Activated T-cell treated with anti-CD3 and anti-CD28 coated beads for 4 hours (primary cell): ENCODE measurements at places on chromosomes 16 and 17.

GRCh38 chr17:80835816-80836657, 155.6 kb upstream of the CHMP6 start:
- no peak for DNase-seq

DNA sequence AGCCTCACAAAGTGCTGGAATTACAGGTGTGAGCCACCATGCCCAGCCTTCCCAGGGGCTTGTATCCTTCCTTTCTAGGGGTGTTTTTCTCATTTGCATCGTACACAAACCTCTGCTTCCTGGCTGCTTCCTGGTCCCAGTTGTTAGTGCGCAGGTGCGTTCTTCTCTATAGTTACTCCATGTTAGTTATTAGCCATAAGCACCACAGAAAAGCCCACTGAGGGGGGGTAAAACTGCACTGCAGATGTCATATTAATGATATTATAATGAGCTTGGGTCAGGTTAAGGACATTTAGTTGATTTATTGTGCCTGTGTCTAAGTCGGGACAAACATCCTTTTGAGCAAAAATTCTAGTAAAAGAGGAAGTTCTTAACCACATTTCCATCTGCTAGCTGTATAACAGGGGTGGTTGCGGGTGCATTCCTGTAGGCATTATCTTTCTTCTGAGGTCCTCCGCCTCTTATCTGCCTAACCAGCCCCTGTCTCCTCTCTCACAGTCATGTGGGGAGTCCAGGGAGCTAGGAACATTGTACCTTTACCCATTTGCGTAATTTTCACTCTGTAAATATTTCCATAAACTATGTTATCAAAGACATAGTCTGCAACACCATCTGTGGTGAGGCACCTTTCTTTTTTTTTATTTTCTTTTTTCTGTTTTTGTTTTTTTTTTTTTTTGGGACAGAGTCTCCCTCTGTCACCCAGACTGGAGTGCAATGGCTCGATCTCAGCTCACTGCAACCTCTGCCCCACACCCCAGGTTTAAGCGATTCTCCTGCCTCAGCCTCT, 23.6 kb upstream of the ATF7IP2 start:
- DNase-seq, result no peak

DNA sequence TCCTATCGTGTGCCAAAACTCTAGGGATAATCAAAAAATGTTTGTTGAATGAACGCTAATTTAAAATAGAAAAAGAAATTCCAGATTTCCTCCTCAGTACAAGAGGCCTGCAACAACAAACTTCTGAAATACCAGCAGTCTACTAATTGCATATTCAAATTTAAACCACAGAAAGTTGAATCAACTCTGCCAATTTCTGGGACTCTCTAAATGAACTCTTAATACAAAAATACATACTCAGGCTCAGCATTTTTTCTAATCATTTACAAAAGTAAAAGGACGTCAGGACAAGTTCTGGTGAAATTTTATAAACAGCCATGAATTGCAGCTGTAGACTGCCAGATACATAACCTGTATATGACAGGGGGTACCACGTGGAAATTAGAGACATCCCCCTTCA, 49.0 kb downstream of the KANSL1 start:
- DNase-seq, result no peak

- DNase-seq, result no peak
Observed at GRCh38 chr17:8326511-8327302, 12.9 kb upstream of the ODF4 start.

- DNase-seq, result no peak
Observed at GRCh38 chr17:11493936-11494335, 104.3 kb upstream of the DNAH9 start.

GRCh38 chr16:3876695-3877094, 3.8 kb downstream of the CREBBP start:
- DNase-seq, result no peak

- no peak for DNase-seq
Observed at GRCh38 chr16:69483611-69484010, 59.2 kb downstream of the CYB5B start.

GRCh38 chr16:50741781-50742575, at the start of gene CYLD:
CYLD (plus strand) TSS chr16:50742086; CDS start chr16:50749699, 7,613 bp downstream.
- peak; percentile 97 for DNase-seq

- DNase-seq, result no peak
Observed at GRCh38 chr17:3755335-3756030, 31.8 kb downstream of the HASPIN start.

- DNase-seq, result no peak
Observed at GRCh38 chr17:70774339-70775117, 605.2 kb downstream of the KCNJ2 start.

DNA sequence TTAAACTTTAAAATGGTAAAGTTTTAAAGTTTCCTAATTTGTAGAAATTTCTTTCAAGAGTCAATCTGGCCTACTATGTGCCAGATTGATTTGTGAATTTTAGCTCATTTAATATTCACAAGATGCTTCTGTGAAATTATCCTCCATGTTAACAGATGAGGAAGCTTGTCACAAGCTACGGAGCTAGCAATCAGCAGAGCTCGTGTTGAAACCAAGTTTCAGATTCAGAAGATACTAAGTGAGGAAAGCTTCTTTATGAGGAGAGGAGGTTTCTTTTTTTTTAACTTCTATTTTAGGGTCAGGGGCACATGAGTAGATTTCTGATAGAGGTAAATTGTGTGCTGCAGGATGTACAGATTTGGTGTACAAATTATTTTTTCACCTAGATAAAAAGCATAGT, 135.9 kb downstream of the HS3ST4 start:
- DNase-seq, result no peak

GRCh38 chr16:16016388-16016964, 67.1 kb downstream of the ABCC1 start:
- no peak for DNase-seq

- DNase-seq, result no peak
Observed at GRCh38 chr17:7196651-7197401, 17.7 kb upstream of the ASGR1 start.

GRCh38 chr16:10669791-10670190, 24.9 kb downstream of the TEKT5 start:
- DNase-seq, result no peak

- no peak for DNase-seq
Observed at GRCh38 chr16:85473323-85473722, 139.8 kb upstream of the GSE1 start.

GRCh38 chr17:50707289-50708049, at the start of gene ANKRD40:
ANKRD40 (minus strand) TSS chr17:50707914; CDS start chr17:50707654, 260 bp downstream.
- DNase-seq, result peak; percentile 92

- no peak for DNase-seq
Observed at GRCh38 chr16:50278251-50278650, 11.9 kb downstream of the ADCY7 start.

DNA sequence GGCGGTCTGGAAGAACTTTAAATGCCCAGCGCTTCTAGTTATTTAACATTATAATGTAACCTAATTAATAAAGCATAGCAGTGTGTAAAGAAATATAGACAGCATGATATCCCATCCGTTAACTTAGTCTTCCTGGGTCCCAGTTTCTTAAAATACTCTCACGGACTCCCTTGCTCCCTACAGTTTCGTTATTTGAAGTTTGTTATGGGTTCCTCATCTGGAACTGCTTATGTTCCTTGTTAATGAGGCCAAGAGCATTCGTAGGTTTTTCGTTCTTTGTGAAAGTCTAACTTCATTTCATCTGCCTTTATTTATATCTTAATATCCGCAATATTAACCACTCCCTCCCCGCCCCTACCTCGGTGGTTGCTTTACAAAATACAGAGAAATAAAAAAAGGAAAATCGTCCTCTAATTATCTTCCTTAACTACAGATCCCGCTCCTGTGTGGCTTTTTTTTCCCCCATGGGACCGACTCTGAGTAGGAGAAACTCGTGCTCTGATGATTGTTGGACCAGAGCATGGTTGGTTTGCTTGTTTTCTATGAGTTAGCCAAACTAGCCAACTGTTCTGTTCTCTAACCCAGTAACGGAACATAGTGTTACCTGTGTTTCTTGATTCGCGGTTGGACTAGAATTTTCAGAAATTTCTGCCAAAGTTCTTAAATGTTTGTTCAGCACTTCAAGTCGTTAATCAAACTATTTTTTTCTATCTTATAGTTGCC, 863 bp downstream of the ADPRM start:
- DNase-seq, result no peak

- no peak for DNase-seq
Observed at GRCh38 chr17:61253362-61253761, 146.3 kb upstream of the TBX2 start.

DNA sequence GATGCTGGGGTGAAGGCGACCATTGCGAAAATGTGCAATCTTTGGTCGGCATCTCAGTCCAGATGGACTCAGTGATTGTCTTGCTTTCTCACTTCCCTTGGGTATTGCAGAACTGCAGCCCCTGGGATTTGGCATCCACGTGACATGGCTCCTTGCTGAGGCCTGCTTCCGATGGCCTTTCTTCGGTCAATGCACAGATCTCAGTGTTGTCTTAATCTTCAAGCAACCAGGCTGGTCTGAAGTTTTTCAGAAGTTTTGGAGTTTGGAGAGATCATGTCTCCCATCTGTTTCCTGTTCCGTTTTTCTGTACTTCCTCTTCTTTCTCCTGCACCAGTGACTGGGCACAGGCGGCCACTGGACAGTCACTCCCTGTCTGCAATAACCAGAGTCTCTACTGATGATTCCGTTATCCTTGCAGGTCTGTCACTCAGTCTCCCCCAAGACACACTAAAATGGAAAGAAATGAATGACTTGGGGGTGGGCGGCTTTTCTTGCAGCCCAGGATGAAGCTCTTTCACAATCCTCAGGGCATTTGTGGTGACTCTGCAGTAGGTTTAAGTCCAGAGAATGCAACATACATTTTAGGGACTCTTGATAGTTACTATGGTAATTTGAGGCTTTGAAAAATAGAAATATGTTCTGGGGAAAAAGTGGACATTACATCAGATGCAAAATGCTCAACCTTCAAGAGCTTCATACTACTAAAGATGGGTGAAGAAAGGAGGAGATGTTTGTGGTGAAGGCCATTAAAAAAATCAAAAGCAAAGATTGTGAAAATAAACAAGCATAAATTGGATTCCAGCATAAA, 106.3 kb upstream of the ZFHX3 start:
- no peak for DNase-seq

DNA sequence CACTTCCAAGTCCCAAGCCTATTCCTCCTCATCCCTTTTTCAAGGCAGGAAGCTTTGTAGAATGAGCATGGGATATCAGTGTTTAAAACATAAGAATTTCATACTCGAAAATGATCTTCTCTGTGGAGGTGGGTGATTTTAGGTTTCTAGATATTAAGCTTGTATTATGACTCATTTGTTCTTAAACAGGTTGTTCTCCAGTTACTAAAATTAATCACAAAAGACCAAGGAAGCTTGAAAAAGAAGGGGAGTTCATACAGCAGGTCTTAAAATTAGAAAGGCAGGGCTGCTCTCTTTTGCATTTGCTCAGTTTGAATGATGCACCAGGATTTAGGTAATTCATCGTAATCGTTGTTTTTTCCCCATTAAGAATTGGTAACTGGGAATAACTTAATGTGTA, 208.7 kb downstream of the PRKCA start:
- no peak for DNase-seq

DNA sequence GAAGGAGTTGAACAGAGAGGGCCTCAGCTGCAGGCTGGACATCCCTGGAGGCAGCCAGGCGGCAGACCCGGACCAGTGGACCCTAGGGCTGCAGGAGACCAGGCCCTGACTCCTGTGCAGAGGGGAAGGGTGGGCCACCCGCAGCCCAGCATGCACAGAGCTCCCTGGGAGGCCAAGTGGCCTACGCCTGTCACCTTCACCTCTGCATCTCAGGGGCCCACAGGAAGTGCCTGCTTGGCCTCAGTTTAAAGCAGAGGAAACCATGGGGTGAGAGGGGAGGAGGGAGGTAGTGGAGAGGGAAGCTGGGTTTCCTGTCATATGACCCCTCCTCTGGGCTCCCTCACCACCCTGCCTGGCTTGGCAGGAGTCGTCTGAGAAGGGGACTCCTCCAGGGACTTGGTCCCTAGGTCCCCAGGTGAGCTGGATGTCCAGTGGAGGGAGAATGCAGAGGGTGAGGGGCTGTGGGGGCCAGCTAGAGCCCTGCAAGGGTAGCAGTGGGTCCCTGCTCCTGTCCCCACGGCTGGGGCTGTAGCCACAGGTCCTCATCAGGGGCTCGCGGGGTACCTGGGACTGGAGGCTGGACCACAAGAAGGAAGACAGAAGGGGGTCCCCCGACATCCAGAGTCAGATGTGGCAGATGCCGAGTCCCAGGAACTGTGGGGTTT, at the start of gene TMC8:
TSS of gene TMC8 (plus strand) at position 335 of the 665 bp plus-strand sequence. CDS start 818 bp downstream, outside the sequence.
- DNase-seq, result no peak
